ENCODE measurements at places on chromosomes 4 and X.

GRCh38 chr4:55125087-55125721, at the start of gene KDR:
Gene KDR, minus strand, starts transcription at chr4:55125595. Its CDS starts 302 bp downstream, at chr4:55125293.
- DNase-seq: no peak

- DNase-seq: no peak
These were observed 104.0 kb downstream of the TMA16 start for GRCh38 chr4:163598489-163598888.

DNA sequence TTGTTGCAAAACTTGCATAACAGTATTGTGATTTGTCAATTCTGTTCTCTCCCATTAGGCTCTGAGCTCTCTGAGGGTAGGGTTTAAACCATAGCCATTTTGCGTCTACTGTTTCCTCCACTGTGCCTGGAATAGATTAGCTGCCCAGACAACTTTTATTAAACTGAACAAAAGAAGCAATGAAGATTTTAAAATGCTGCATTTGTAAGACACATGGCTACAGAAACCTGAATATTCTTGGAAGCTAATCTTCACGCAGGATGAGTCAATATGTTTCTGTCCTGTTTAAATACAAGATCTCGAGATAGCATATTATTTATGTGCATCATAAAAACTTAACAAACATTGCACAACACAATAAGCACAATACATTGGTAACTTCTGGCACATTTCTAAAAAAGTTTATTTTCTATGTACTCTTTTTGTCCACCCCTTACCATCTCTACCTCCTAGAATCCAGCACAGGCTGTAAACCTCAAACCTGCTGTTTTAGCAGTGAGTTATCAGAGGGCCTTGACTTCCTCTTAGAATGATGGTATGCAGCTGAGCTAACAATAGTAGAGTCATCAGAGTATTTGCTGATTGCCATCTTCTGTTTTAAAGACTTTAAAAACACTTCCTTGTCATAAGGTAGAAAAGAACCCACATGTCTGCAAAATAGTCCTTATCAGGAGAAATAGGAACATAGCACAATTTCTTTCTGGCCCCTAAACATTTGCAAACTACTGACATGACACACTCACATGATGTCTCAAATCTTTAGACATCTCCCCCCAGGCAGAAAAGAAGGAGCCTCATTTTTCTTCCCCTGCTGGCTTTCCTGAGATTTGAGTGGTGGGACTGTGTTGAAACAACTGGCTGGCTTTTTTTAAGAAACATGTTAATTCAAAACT, 10.6 kb upstream of the CCNG2 start:
- peak; percentile 39 for DNase-seq

DNA sequence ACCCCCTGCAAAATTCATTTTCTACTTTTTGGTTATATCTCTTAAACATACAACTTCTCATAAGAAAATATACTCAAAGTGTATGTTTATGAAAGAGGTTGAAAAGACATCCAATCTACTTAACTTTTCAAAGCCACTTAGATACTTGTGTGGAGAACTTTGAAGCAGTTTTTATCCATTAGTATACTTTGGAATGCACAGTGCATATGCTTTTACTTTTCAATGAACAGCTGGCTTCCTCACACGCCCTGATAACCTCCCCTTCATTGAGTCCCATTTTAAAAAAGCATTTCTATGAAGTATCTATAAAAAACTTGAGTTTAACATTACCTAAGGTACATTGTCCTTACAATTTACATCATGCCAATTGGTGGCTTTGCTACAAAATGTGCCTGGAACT, 73.8 kb downstream of the VEGFC start:
- DNase-seq: no peak

- no peak for DNase-seq
These were observed 117.7 kb downstream of the SMIM20 start for GRCh38 chr4:26031704-26032103.

- DNase-seq: peak; percentile 66
These were observed 89.7 kb downstream of the TMEM131L start for GRCh38 chr4:153555730-153556434.

GRCh38 chr4:80897537-80898303, 132.8 kb upstream of the BMP3 start:
- no peak for DNase-seq

DNA sequence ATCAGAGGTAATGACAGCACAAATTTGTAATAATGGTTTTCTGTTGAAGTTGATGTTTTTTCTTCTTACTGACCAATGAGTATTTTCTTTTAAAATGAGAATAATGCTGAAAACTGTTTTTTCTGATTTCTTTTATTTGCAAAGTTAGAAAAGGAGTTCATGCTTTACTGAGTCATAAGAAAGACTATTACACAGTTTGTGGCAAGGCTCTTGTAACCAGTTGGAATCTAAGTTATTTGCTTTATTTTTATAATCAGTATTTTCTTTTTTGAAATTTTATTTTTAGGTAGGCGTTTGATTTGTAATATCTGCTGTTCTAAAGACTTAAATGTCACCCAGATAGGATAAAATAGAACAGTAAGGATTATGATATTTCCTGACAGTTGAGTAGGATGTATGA, 25.5 kb downstream of the ANAPC4 start:
- peak; percentile 2 for DNase-seq

DNA sequence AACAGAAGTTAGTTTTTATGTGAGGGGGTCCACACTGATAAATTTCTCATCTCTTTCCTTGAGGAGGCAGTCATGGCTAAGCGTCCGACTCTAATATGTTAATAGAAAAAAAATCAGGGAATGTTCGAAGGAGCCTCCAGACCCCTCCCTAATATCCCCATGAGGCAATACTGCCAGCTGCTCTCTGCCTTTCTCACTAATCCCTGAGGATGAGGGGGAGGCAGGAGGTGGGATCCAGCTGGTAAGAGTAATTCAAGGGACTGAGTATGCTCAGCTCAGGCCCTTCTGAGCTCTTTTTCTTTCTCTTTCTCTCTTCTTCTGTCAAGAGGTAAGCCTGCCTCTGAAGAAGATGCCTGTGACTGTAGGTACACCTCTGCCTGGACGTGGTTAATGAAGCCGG, 51.7 kb downstream of the PIR start:
- no peak for DNase-seq

- no peak for DNase-seq
These were observed 92.0 kb downstream of the SNCA start for GRCh38 chr4:89744914-89745313.

DNA sequence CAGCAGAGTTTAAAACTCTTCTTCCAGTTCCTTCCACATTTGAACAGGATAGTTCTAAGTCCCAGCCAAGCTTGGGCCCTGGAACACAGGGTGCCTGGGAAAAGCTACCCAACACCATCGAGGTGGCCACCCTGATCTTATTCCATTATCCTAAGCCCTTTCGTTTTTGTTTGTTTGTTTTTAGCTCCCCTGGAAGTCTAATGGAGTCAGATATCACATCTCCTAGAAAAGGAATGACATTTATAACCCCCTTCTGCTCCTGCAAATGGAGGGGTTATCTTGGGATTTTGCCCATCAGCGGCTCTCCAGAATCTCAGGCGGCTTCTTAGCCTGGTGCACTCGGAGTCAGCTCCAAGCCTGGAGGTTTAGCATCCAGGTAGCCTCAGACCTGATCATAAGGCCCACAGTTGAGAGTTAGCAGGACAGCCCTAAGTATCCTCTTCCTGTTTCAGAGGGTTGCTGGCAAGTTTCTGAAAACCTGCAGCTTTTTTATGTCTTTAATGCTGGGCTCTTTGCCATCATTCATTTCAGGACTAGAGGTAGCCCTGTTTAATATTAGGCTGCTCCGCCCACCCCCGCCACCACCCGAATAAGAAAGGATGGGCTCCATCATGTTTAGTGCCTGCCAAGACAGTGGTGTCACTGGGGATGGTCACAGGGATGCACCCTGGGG, 230.0 kb upstream of the LNX1 start:
- no peak for DNase-seq

- no peak for DNase-seq
These were observed 3.3 kb upstream of the TKTL2 start for GRCh38 chr4:163476761-163477438.

DNA sequence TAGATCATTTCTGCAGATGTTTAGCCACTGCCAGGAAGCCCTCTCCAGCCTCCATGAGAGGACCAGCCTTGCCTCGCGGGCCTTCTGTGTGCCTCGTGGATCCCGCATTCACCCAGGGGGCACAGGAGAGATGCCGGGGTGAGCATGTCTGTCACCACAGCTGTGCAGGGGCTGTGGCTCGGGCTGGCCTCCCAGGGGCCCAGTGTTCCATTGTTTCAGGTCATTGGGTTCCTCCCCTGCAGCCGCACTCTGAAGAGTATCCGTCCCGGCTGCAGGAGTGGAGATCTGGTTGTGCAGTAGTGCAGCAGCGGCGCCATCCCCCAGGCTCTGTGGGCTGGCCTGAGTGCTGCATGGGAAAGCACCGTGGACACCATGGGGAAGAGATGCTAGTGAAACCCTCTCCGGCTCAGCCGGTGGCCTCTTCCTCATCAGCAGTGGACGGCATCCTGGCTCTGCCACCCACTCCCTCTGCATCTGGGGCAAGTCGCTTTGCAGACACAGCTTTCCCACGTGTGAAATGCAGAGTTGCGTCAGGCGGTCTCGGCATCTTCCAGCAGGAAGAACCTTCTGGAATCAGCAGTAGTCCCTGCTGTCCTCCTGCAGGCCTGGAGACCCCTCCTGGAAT, 29.1 kb downstream of the TBC1D14 start:
- DNase-seq: no peak
